ENCODE measurements at places on chromosomes 4 and X.

DNA sequence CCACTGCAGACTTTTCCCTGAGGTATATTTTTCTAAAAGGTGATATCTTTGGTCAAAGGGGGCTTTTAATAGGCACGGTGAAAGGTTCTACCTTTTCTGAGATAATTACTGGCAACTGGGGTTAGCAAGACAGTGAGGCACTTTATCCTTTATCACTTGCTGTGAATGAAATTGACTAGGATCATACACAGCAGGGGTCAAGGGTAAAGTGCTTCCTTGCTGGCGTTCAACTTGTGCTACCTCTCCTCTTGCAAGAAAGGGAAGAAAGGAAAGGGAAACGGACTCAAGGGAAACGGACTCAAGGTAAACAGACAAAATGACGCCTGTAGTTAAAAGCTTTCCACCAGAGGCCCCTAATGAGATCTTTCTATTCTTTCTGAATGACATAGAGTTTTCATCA lies 78.6 kb upstream of the RAPGEF2 start:
- peak; percentile 47 for DNase-seq

DNA sequence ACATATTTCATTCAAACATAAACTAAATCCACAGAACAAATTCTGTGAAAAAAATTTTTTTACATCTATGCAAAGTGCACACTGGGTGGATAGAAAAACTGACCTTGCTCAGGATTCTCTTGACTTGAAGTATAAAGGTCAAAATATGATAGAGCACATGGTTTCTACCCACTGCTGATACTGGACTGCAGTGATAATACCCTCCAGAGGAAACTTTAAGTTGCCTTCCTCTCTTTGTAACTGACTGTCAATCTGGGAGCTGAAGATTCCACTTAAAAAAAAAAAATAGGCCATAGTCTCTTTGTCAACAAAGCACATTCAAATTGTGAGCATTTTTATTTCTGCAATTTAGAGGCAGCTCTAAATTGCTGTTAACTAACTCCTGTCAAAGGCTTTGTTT lies 3.2 kb upstream of the AMMECR1 start:
- DNase-seq = no peak

DNA sequence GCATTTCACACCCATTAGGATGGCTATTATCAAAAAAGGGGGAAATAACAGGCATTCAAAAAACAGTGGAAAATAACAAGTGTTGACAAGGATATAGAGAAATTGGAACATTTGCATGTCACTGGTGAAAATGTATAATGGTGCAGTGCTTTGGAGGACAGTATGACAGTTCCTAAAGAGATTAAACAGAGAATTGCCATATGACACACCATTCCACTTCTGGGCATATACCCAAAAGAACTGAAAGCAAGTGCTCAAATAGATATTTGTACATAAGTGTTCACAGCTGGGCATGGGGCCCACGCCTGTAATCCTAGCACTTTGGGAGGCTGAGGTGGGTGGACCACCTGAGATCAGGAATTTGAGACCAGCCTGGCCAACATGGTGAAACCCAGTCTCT lies 348.1 kb downstream of the NR3C2 start:
- no peak for DNase-seq

DNA sequence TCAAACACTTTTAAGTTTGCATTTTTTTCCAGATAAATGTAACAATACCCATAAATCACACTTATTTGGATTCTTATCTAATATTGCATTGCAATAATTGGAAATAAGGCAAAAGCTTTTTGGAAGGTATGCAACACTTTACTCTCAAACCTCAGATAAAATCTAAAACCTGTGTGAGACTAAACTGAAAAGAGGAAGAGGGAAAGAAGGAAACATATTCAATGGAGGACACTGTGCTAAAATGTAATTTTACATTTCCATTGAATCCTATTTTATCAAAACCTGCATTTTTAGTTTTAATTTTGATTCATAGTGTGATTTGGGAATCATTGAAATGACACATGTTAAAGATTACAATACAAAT lies 99.4 kb downstream of the HPGD start:
- DNase-seq = no peak

GRCh38 chr4:129917651-129918050 lies 821.7 kb downstream of the C4orf33 start:
- peak; percentile 62 for DNase-seq

GRCh38 chr4:78517050-78517652 lies 34.4 kb upstream of the ANXA3 start:
- DNase-seq = peak; percentile 51

DNA sequence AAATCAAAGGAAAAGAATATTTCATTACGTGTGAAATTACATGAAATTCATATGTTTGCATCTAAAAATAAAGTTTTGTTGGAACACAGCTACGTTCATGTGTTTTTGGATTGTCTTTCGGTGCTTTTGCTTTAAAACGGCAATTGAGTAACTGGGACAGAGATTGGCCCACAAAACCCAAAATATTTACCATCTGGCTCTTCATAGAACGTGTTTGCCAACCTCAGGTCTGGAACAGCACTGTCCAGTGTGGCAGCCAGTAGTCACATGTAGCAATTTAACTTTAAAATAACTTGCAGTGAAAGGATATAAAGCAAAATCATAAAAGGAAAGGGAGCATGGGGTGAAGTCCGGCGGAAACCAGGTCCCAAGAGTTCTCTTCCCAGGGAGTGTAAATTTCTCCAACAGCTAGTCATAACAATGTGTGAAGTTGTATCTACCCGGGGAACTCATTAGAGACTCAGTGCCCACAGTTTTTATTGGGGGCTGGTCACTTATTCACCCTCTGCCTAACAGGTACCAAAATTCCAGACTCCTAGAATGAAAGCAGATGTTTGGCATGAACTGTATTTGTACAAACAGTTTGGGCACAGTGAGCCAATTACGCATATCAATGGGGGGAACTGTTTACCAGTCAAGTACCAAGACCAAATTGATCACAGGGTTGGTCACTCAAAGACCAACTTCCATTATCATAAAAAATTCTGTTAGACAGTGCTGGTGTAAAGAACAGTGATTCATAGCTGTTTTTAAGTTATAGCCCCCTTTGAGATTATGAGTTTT lies 10.3 kb downstream of the OCIAD1 start:
- no peak for DNase-seq

DNA sequence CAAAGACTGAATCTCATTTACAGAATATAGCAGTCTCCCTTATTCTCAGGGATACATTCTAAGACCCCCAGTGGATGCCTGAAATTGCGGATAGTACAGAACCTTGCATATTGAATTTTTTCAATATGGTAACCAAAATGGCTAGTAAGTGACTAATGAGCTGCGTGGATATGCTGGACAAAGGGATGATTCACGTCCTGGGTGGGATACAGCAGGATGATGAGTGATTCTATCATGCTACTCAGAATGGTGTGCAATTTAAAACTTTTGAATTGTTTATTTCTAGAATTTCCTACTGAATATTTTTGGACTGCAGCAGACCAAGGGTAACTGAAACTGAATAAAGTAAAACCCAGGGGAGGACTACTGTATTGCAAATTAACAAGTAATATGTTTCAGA lies 66.7 kb downstream of the STAG2 start:
- DNase-seq = no peak

DNA sequence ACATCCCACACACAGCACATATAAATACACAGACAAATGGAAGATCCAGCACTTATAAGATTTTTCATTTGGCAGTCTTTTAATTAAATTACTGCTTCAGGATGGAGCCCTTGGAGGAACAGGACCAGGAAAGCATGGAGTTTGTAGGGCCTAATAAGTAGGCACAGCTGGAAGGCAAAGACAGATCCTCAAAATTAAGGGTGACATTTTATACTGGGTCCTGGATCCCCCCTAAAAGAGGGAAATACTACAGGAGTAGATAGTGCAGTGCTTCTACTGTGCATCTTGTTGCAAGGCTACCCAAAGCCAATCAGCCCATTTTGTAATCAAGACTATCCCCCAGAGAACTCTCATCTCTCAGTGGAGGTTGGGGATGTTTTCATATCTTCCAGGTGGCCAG lies 1860.7 kb upstream of the PCDH10 start:
- DNase-seq = no peak

- DNase-seq = no peak
Measured at GRCh38 chr4:26287756-26288155, 33.1 kb upstream of the RBPJ start.

DNA sequence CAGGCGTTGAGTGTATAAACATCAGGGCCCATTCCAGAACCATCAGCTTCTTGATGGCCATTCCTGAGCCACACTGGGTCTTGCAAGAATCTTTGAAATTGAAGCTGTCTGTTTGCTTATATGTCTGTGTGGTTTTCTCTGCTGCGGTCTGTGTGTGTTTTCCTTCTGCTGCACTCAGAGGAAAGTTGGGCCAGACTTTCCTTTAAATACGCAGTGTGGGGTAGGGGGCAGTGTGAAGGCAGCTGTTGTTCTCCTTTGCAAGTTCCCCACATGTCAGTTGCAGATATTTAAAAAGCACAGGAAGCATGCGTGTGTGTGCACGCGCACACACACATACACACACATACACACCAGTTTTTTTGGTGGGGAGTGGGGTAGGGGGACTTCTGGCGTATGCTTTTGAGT lies 32.1 kb downstream of the CCKAR start:
- DNase-seq = peak; percentile 33

- DNase-seq = no peak
Measured at GRCh38 chrX:149650162-149650561, 18.6 kb upstream of the TMEM185A start.

- DNase-seq = no peak
Measured at GRCh38 chr4:61727286-61727685, 527.2 kb downstream of the ADGRL3 start.

- DNase-seq = no peak
Measured at GRCh38 chr4:122701965-122702364, 30.5 kb upstream of the BBS12 start.

DNA sequence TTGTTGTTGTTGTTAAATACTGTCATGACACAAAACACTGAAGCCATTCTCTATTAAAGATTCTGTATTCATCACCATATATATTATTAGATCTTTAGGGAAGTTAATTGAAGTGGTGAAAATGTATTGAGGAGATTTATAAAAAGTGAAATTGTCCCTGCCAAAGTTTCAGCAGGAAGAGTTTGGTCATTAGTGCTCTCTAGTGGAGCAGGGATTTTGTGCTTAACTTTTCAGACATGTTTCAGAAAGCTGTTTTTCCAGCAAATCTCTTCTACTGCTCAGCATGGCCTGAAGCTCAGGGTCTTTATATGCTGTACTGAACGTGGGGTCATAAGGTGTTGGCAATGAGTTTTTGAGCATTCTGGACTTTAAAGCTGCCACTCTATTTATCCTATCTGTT lies 36.7 kb upstream of the CXXC4 start:
- DNase-seq = peak; percentile 44
